ENCODE measurements at places on chromosomes 6 and 20. TPM values are rescaled to one million over a fixed set of nuclear protein-coding genes. Genes with fewer than 3 reads are reported as not detected.

The HTR1B gene
- total RNA-seq, result 0.70 TPM

The HCK gene
- not detected for total RNA-seq

The NOX3 gene
- total RNA-seq, result not detected

The GPLD1 gene
- total RNA-seq, result 0.74 TPM

The SLX4IP gene
- 3.5 TPM for total RNA-seq

The ETV7 gene
- total RNA-seq, result 0.51 TPM

Data from airway epithelial cell (primary cell).